CD4-positive, alpha-beta T cell treated with Interleukin-15 for 4 hours (primary cell): ENCODE measurements at places on chromosomes 6 and 20.

GRCh38 chr6:3565291-3565690 lies 108.4 kb upstream of the SLC22A23 start:
- no peak for DNase-seq

DNA sequence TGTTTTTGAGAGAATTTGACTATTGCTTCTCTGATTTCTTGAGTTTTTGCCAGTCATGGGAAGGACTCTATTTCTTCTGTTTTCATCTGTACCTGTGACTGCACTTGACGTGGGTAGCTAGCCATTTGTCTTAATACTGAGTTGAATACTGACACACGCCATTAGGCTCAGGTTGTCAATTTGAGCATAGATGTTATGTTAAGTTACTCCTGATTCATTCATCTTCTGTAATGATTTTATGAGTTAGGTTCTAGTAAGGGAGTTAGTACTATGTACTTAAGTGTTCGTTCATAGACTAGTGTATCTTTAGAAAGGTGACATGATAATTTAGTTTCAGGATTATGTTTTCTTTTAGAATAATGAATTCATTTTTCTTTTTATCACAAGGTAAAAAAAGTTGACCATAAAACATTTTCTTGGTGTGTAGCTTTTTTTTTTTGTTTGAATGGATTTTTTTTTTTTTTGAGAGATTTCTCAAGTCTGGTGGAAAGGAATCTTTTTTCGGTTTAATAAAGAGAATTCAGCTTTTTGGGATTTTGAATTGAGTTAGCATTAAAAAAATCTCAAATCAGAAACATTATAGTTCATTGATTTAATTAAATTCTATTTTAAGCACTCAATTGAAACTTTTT lies 1.7 kb downstream of the AFDN start:
- DNase-seq, result no peak

GRCh38 chr6:161804838-161805237 lies 531.0 kb upstream of the AGPAT4 start:
- no peak for DNase-seq

- DNase-seq, result no peak
Measured at GRCh38 chr20:563187-563586, 19.6 kb upstream of the CSNK2A1 start.

DNA sequence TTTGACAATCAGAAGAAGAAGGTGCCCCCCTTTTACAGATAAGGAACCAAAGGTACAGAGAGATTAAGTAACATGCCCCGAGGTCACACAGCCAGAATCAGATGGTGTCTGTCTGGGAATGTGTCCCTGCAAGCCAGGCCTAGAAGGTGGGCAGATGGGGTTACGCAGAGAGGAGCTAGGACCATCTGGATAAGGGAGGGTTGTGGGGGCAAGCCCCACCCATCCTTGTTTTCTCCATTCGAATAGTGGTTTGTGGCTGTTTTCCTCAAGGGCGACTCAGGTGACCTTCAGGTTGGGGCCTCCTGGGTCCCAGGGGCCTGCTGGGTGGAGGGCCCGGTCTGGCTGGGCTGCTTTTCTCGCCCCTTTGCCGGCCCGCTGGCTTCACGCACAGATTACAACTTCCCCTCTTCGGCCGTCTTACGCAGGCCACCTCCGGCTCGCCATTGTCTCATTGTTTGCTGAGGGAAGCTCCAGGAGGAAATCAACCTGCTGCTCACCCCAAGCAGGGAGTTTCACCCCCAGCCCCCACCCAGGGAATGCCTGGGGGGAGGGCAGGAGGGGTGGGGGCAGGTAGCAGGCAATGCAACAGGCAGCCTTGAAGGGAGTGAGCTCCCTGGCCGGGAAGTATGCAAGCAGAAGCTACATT lies 30.8 kb upstream of the CSNK2A1 start:
- no peak for DNase-seq

GRCh38 chr20:62697468-62697912 lies 11.1 kb upstream of the NTSR1 start:
- DNase-seq, result no peak

DNA sequence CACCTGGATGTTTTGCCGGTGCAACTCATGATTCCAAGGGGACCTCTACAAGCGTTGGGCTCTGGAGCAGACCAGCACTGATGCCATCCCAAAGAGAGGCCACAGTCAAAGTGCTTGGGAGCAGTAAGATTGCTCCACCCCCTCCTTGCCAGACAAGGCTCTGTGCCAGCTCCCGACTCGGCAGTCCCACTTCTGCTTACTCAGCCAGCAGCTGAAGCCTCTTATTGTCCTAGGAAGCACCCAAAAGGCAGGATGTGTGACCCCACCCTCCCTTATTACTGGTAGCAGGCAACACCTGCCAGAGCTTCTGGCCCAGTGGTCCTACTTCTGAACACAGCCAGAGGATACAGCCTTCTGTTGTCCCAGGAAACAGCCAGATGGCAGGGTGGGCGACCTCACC lies 614.2 kb downstream of the TENT5A start:
- no peak for DNase-seq

GRCh38 chr6:32692019-32692418 lies 25.6 kb upstream of the HLA-DQB1 start:
- DNase-seq, result peak; percentile 65

DNA sequence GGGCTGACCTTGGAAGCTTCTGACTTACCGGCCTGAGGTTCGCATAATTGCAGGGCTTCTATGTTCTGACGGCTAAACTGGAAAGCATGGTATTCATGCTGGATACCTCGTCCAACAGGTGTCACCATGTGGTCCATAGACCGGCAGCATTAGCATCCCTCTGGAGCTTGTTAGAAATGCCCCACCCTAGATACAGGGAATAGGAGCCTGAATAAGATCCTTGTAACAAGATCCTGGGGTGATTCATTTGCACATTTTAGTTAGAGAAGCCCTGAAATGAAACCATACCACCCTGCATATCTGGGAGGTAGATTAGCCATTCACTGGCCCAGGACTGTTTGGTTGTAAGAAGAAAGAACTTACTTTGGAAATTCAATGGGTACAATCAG lies 77.7 kb downstream of the TMEM170B start:
- no peak for DNase-seq

DNA sequence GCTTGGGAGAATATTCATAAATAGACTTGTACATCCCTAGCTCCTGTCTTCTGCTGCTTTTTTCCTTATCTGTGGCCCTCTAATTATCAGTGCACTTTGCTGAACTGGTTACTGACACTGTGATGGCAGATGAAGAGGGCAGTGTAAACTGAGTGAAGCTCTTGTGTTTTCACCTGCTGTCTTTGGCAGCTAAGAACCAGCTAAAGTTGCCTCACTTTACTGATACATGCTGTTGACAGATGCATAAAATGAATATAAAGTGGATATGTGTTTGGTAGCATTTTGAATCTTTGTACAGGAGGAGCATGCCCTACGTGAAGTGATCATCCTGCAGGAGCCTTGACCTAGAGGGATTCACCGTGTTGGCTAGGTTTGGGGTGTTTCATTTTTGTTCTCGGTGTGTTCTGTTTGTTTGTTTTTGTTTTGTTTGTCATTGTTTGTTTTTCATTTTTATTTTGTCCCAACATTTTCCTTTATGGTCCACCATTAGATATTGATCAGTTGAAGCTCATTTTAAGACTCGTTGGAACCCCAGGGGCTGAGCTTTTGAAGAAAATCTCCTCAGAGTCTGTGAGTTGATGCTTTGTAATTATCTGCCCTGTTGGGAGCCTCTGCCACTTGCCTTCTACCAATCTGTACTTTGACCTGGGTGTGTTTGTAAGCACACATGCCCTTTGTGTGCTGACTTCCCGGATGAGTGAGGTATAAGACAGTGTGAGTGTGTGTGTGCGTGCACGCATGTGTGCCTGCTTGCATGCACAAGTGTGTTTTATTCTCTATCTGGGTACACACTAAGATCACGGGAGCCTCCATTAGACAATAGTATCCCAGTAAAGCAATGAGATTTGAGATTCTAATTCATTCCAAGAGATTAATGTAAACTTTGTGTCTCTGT lies 34.6 kb upstream of the MAPK13 start:
- no peak for DNase-seq

- no peak for DNase-seq
Measured at GRCh38 chr20:15917283-15917682, 656.0 kb downstream of the KIF16B start.

GRCh38 chr6:156864557-156864956 lies 87.4 kb downstream of the ARID1B start:
- DNase-seq, result no peak

DNA sequence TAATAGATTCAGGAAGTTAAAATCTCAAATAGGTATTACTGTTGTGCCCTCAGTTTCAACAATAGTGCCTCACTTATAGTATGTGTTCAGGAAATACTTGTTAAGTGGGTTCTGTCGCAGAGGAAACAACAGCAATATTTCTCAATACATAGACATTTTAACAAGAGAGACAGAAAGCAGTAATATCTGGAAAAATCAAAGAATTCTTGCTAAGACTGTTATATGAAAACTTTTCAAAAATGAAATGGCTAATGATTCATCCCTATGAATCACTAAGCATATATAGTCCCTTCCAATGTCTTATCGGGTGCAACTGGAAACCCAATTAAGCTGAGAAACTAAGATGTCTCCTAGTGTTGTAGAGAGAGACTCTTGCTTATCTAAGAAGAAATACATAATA lies 668.9 kb downstream of the TFAP2A start:
- no peak for DNase-seq

DNA sequence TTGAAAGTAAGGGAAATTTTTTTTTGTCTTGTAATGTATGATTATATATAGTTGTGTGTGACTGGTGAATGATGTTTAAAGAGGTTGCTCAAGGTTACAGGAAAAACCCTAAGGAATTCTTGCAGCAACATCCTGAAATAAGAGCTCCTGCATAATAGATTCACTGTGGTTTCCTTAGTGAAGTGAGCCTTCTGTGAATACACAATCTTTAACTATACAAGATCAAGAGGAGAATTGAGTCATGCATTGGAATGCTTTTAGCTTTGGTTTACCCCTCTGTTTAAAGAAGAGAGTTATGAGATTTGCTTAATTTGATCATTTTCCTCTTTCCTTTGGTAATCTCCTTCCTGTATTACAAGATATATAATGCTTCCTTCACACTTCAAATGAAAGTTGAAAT lies 141.6 kb upstream of the EYA4 start:
- DNase-seq, result no peak

DNA sequence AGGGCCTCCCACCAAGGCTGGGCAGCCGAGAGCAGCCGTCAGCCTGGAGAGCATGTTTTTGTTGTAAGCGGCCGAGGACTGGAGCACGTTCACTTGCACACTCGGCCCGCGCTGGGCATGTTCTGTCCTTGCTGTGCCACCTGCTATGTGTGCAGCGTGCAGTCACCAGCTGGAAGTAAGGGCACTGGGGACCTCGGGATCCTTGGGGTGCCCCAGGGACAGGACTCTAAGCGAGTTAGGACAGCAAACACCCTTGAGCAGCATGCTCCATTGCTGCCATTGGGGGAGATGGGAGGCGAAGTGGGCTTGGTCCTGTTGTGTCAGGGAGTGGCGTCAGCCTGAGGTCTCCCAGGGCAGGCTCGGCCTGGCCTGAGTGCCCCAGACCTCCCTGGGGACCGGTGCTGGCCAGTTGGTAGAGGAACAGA lies 18.6 kb downstream of the DYNLT1 start:
- no peak for DNase-seq

DNA sequence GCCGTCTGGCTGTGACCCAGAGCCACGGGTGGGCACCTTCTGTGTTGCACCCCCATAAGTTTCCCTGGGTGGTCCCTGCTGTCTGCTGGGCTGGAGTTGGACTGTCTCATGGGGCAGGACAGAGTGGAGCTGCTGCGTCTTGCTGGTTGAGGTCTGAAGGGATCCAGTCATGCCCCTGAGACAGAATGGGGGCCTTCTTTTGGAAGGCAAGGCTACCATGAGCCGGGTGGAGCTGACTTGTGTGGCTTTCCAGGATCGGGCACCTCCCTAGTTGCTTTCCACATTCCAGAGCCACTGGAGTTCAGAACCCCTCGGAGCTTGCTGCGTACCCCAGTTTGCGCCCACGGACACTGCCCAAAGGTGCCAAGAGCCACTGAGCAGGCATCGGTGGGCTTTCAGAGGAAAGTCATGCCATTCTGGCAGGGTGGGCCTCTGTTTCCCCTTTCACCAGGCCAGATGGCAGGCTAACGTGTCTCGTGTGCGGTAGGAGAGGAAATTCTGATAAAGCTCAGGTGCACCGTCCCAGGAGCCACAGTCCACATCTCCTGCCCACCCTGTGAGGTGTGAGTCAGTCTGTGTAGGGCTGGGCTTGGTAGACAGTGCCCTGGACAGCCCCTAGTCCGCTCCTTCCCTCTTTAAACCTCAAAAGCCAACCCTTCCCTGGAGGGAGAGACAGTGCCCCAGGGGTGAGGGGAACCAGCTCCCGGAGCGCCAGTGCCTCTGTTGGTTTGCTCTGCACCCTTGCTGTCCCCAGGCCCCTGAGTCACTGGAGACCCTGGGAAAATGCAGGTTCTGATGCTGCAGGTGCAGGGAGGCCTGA lies 125.3 kb downstream of the SYCP2 start:
- no peak for DNase-seq

GRCh38 chr6:137811916-137812553 lies 55.0 kb upstream of the TNFAIP3 start:
- DNase-seq, result no peak

- no peak for DNase-seq
Measured at GRCh38 chr6:170124836-170125235, 166.0 kb downstream of the DLL1 start.

DNA sequence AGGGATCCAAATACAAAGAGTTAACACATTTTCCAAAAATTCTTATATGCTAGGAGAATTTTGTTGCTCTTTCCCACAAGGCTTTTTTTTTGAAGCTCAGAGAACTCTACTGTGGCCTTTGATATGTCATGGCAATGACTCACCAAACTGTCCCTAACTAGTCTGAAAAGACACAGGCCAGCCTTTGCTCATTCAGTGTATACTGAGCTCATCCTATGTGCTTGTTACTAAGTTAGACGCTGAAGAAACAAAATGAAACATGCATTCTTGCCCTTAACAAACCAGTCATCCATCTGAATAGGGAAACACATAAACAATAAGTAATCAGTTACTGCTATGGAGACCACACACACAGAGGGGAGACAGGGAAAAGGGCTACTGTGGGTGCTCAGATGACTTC lies 291.8 kb downstream of the FOXC1 start:
- DNase-seq, result no peak

GRCh38 chr6:5036269-5036668 lies 32.4 kb upstream of the RPP40 start:
- no peak for DNase-seq

- DNase-seq, result no peak
Measured at GRCh38 chr20:49748525-49748838, 34.8 kb upstream of the B4GALT5 start.

GRCh38 chr6:69719602-69720193 lies 77.1 kb downstream of the LMBRD1 start:
- DNase-seq, result no peak

- DNase-seq, result no peak
Measured at GRCh38 chr6:27517928-27518787, 45.3 kb upstream of the ZNF184 start.

- DNase-seq, result no peak
Measured at GRCh38 chr20:62053465-62054196, 12.1 kb downstream of the TAF4 start.

GRCh38 chr6:156954816-156955215 lies 177.6 kb downstream of the ARID1B start:
- DNase-seq, result no peak

- no peak for DNase-seq
Measured at GRCh38 chr20:6588296-6588695, 179.2 kb upstream of the BMP2 start.
